ENCODE measurements at places on chromosomes 2 and 18.
A peak's percentile ranks its signal among the peaks of the same experiment; 100 is the strongest.

DNA sequence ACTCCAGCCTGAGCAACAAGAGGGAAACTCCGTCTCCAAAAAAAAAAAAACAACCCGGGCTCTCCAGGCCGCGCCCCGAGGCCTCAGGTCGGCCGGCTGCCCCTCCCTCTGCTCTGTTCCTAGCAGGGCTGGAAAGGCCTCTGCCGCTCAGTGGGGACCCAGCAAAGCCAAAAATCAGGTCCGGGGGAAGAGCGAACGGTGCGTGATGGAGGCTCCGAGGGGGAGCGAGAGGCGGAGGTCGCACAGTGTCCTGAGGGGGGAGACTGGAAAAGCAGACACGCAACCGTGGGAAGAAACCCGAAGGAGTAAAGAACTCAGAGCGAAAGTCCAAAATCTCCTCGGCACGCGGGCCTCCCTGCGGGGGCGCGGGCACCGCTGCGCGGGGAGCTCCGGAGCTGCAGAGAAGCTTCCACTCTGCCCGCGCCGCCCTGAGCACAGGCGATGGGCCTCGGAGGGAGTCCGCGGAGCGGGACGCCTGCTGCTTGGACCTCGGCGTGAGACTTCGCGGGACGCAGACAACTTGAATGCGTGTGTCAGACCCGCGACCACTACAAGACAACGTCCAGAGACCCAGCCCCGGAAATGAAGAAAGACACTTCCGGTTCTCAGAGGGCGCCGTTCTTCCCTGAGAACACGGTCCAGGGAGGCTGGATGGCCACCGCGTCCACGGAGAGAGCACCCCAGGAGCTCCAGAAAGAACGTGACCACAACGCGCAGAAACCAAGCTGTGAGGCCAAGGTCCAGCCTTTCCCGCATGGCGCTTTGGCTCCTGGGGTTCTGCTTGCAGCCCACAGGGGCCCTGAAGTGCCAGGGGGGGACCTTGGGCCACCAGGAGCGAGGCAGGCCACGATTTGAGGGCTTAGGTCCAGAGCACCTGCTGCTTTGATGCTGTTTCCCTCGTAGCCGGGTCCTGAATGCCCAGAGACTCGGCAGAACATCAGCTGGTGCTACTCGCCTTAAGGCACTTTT lies 219.8 kb downstream of the DPP10 start:
- no peak for DNase-seq

GRCh38 chr2:186274936-186275575 lies 211.0 kb upstream of the ZC3H15 start:
- DNase-seq = peak; percentile 60

DNA sequence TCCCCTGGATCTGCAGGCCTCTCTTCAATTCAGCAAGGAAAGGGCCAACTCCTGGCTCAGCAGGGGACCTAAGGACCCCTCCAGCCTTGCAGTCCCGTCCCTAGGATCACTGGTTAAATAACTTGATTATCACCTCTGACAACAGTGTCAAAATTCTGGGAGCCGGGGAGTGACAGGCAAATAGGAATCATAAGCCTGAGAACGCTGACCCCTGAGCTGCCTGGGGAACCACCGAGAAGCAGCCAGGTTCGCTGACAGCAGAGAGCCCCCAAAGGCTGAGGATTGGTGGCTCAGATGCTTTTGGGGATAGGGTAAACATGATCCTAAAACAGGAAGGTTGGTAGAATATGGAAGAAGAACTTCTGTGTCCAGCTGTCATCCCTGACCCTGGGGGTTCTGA lies 17.5 kb upstream of the TNS1 start:
- no peak for DNase-seq

- no peak for DNase-seq
Measured at GRCh38 chr2:110645616-110646015, 32.2 kb downstream of the BUB1 start.

GRCh38 chr18:6059551-6059950 lies 164.2 kb upstream of the TMEM200C start:
- no peak for DNase-seq

GRCh38 chr2:143697744-143698143 lies 568.5 kb downstream of the ARHGAP15 start:
- DNase-seq = no peak

DNA sequence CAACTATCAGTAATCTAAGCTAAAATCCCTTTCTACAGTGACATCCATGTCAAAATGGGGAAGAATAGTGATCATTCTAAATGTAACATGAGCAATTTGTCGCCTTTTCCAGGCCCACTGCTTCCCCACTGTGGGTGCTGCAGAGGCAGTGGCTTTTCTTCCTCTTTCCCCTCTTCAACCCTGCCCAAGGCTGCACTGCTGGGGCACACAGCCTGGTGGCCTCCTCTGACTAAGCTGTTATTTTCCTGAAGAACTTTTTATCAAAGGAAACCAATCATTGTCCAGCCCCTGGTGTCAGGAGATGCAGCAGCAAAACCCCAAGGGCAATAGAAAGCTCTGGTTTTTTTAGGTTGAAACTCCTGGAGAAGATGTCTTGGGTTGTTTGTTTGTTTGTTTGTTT lies 117.6 kb upstream of the KLF7 start:
- peak; percentile 28 for DNase-seq

- DNase-seq = no peak
Measured at GRCh38 chr2:172725746-172726145, 9.9 kb upstream of the RAPGEF4 start.

DNA sequence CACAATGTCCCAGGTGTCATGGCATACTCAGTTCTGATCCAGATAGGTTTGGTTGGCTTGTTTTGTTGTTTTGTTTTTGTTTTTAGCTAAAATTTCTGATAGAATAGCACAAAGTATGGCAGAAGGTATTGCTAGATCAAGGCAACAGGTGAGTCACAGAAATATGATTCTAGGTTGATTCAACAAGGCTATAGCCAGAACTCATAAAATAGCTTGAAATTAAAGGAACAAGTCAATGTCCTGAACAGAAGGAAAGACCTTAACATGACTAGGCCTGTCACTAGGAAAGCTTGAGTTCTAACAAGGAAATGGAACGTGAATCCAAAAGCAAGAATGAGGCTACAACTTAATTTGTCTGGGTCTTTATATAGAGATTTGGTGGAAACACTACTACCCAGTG lies 157.1 kb downstream of the GALNT3 start:
- DNase-seq = no peak

DNA sequence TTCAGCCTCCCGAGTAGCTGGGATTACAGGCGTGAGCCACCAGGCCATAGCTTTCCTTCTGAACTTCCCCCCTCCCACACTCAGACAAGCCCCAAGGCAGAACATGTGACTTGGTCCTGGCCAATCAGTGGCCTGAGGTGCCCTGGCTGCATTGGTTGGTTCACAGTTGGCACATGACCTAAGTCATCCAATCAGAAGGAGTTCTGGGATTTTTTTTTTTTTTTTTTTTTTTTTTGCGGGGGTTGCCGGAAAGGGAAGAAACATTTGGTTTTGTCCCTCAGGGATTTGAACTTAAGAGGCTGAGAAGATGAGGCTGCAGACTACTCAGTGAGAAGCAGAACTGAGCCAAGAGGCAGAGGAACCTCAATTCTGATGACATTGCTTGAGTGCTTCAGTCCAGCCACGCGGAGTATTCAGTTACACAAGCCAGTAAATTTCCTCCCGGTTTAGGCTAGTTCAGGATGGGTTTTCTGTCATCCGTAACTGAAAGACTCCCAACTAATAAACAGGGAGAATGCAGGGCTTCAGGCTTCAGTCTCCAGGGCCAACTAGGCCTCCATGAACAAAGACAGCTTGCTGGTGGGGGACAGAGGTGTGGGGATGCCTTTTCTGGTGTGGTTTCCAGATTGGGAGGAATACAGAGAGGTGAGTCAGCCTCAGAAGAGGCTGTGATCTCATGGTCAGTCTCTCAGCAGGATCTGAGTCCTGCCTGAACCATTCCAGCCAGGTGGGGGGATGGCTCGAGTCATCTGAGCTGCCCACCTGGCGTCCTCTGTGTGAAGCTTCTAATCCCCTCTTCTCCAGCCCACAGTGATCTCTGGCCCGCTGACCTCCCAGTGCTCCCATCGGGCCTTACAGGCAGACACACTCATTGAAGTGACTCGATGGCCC lies 9.2 kb downstream of the PTMA start:
- no peak for DNase-seq

GRCh38 chr2:58135861-58136260 lies 89.3 kb downstream of the VRK2 start:
- DNase-seq = no peak

- no peak for DNase-seq
Measured at GRCh38 chr2:104049981-104050380, 803.9 kb upstream of the POU3F3 start.
